ENCODE measurements at places on chromosomes 3 and 15.

- no peak for DNase-seq
Observed at GRCh38 chr3:38548154-38548931, 52.2 kb downstream of the EXOG start.

- peak; percentile 62 for DNase-seq
Observed at GRCh38 chr3:101861212-101861788, 12.0 kb downstream of the NFKBIZ start.

DNA sequence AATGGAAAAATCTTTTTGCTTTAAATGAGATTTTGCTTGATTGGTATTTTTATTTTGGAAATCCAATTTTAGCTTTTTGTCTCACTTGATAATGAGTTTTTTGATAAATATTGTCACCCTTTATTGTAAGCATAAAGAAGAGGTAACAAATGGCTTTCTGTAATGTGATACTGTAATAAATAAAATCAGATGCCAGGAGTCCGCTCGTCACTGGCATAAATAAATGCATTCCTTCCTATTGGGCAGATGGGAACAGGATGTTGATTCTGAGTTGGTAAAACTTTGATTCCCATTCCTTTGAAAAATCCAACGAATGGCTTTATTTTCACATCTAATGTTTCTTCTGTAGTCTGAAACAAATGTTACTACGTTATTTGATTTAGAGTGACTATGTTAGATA lies 59.9 kb downstream of the CACNA2D3 start:
- DNase-seq: no peak

DNA sequence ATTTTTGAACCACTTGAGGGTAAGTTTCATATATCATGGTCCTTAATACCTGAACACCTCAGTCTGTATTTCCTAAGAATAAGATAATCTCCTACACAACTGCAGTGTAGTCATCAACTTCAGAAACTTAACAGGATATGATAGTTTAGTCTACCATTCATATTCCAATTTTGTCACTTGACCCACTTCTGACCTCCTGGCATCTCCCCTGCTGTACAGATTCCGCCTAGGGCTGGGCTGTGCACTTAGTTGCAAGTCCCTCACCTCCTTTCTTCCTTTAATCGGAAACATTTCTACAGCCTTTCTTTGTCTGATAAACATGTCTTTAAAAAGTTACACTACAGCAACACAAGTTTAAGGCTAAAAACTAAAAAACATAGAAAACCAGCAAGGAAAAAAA lies 218.4 kb upstream of the SLCO3A1 start:
- no peak for DNase-seq

- no peak for DNase-seq
Observed at GRCh38 chr3:149535333-149535685, 60.8 kb downstream of the TM4SF4 start.

DNA sequence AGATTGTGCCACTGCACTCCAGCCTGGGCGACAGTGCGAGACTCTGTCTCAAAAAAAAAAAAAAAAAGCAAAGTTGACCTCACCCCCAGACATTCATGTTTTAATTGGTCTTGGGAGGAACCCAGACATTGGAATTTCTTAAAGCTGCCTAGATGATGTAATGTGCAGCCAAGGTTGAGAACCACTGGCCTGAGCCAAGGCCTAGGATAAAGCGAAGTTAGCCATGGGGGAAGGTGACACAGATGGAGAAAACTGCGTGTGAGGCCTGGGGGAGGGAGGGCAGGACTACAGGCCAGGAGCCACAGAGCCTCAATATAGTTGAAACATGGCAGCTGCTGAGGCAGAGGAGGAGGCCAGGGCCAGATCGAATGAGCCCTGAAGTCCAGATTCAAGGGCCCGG lies 21.0 kb downstream of the GLB1 start:
- DNase-seq: no peak

DNA sequence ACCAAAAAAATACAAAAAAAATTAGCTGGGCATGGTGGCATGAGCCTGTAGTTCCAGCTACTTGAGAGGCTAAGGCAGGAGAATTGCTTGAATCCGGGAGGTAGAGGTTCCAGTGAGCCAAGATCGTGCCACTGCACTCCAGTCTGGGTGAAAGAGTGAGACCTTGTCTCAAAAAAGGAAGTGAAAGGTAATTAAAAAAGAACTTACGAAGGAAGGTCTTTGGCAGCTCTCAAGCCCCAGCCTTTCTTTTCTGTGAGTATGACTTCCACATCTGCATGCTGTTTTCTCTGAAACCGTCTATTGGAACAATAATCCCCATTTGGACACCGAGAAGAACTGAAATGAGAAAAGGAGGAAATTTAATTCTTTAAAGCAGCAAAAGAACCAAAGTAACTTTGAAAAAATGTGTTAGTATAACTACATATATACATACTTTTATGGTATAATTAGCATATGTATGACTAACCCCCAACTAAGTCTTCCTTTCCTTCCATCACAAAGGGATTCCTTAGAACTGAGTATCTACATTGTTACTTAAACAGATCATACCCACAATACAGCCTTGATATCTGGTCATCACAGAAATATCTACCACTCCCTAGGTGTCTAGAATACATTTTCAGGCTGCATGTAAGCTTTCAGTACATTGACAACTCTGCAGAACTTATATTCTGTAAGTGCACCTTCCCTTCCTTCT lies 50.1 kb downstream of the SETD2 start:
- DNase-seq: peak; percentile 61

- DNase-seq: no peak
Observed at GRCh38 chr3:82186017-82186416, 424.6 kb upstream of the GBE1 start.

- no peak for DNase-seq
Observed at GRCh38 chr3:172973799-172974198, 167.2 kb downstream of the SPATA16 start.

DNA sequence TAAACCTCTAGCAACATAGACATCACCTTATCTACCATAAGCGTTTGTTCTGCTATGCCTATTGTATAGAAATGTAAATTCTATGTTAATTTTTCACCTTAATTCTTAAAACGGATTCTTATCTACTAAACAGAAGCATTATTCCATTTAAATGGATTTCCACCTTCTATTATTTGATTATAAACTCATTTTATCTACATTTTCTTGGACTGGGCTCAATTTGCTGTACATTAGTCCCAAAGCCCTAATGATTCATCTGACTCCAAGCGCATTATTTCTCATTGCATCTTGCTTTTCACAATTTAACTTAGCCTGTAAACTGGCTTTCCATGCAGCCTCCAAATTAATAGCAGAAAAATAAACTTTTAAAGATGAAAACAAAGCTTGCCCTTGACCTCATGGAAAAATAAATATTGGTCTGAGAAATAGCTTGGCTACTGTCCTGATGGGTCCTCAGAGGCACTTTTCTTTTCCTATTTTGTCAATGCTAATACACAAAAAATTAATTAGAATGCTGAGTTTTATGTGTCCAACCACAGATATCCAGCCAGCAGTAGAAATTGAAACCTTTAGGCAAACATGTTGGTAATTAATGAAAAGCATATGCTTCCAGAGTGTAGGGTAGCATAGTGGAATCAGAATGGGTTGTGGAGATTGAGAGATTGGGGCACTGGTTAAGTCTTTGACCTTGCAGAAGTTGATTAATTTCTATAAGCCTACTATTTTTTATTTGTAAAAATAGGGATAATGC lies 81.4 kb upstream of the CFAP20DC start:
- DNase-seq: no peak

DNA sequence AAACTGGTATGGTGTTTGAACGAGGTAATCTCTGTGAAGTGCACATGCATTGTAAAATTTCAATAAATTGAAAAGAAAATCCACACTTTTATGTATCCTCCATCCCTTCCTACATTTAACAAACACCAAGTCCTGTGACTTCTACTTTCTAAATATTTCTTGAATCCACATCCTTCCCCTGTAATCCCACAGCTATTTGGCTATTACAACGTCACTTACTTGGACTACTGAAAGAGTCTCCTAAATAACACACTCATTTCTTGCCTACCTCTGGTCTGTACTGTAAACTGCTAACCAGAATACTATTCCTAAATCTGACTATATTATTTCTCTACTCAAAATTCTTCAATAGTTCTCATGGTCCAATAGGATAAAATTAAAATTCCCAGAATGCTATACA lies 176.1 kb downstream of the NEK10 start:
- no peak for DNase-seq

GRCh38 chr15:38226608-38227266 lies 25.9 kb upstream of the SPRED1 start:
- peak; percentile 54 for DNase-seq

Data from RKO (cell line).